ENCODE measurements at places on chromosomes 4 and X.

- no peak for DNase-seq
These were observed 307.5 kb upstream of the SLIT2 start for GRCh38 chr4:19944251-19944650.

- DNase-seq = no peak
These were observed 30.6 kb downstream of the LONRF3 start for GRCh38 chrX:119004920-119005524.

- DNase-seq = no peak
These were observed 39.2 kb downstream of the SGMS2 start for GRCh38 chr4:107863850-107864371.

- DNase-seq = no peak
These were observed 106.3 kb downstream of the LINC00632 start for GRCh38 chrX:140815868-140816267.

DNA sequence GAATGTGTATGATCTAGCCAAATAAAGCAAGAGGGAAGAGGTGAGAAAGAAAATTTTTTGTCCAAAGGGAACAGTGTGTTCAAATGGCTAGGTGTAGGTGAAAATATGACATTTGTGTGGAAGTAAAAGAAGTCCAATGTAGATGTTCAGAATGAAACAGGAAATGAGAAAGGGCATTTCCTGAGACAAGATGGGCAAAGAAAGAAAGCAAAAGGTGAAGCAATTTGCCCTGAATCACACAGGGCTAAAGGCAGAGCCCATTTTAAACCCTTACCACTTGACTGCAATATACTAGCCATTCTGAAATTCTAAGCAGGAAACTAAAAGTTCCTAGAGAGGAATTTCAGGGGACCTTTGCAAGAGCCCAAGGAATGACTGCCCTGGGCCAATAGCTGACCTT lies 36.0 kb downstream of the CLOCK start:
- DNase-seq = no peak

DNA sequence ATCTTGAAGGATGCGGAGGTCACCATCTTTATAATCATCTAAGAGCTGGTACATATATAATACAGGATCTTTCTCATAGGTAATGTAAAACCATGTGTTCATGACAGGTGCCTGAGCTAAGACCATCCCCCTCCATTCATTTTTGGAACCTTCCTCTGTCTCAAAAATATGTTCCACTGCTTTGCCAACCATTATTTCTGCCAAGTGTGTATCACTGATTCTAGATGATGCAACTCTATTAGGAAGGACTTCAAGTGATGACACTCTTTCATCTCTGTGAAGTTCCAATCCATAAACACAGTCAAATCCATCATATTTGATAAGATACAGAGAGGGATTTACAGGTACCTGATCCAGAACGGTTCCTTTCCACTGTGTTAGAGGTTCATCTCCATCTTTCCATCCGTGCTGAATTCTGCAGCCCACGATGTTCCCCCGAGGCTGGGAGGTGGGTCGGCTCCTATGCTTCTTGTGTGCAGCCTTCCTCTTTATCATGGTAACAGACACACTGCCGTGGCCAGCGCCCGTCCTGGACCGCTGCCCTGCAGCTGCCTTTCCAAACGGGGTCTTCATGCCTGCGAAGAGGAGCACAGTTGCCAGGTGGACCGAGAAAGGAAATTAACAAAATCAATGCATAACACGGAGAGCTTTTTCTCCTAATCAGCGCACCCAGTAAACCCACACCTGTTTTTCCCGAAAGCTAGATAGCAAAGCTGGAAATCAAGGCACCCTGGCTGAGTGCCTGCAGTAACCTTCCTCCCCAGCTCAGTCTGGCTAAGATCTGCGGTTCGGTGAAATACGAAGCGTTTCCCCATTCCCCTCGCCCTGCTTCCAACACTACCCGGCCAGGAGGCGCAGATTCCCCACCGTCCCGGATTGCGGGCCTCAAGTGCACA lies 718 bp downstream of the SPIN3 start:
- DNase-seq = no peak

GRCh38 chr4:102868153-102868780 lies 525 bp upstream of the CISD2 start:
- DNase-seq = no peak

DNA sequence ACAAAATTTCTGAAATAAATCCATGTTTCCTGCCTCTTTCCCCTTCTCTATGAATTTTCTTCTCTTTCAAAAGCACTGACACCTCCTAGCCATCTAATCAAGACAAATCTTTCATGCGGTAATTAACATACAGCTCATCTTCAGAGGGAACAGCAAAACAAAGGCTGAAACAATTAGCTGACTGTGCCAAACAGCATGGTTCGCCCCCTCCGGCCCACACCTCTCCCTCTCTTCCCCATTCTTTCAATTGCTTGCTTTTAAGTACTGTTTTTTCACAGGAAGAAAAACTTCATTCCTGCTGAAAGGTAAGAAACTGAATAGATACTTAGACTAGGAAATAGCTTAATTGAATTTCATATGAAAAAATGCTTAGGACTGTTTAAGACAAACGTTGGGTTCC lies 291.1 kb upstream of the NOCT start:
- no peak for DNase-seq

GRCh38 chrX:38627683-38628082 lies 66.3 kb downstream of the TSPAN7 start:
- no peak for DNase-seq

DNA sequence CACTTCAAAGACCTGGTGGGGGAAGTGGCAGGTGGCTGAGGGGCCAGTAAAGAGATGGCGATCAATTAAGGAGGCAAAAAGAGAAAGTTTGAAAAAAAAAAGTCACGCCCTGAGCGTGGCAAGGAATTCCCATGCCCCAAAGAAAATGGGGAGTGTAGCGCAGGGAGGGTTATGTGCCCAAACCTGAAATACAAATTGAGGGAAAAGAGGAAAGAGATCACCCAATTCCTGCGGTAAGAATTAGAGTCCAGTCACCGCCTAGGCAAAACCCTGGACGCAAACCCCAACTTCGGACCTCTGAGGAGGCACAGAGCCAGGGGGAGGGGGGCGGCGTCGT lies 595 bp downstream of the ENOX2 start:
- DNase-seq = no peak

- no peak for DNase-seq
These were observed 98.2 kb downstream of the MAPK10 start for GRCh38 chr4:86261636-86262035.

DNA sequence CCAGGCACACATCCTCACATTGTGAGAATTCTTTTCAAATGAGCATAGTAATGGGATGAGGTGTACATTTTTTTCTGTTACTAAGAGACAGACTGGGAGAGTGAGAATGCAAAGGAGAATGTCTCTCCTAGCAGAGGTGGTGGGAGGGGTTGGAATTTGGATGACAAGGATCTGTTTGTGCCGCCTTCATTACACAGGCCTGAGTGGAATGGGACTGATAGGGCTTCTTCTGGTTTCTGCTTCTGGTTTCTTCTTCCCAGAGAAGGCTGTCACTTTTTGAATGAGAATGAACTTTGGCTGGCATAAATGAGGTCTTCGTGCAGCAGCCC lies 55.4 kb downstream of the C4orf51 start:
- no peak for DNase-seq

- no peak for DNase-seq
These were observed 48.0 kb downstream of the RASL11B start for GRCh38 chr4:52910115-52910514.

GRCh38 chr4:7677799-7678301 lies 243.1 kb upstream of the PSAPL1 start:
- no peak for DNase-seq

DNA sequence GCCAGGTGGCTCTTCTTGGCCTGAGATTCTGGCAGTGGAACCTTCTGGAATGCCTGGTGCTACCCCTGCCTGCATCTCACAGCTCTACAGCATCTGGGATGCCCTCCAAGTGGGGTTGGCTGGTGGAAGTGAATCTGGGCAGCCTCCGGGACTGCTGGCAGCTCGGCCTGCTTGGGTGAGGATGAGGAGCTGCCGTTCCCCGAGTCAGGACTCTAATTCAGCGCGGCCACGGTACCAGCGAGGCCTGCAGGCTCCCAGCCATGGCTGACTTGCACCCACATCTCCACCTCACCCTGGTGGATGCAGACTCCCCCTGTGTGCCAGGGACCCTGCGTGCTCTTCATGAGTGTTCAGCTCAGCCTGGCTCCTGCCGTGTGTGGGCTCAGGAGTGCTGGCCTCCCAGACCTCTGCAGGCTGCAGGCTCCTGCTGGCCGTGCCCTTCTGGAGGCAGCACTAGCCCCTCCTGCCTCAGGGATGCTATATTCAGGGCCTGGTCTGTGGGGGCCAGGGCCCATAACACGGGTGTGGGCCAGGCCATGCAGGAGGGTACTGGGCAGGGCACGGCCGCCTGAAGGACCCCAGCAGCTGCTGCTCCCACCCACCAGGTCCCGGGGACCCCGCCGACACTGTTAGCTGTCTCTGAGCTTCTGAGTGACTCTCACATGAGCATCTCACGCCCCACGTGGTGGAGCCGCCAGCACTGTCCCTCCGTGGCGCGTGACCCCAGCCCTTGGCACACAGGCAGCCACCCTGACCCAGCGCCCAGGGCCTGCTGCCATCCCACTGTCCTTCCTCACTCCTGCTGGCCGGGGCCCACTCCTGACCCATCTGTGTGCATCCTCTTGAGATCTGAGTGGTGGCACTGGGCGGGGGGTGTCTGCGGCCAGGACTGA lies 10.6 kb downstream of the UVSSA start:
- no peak for DNase-seq

DNA sequence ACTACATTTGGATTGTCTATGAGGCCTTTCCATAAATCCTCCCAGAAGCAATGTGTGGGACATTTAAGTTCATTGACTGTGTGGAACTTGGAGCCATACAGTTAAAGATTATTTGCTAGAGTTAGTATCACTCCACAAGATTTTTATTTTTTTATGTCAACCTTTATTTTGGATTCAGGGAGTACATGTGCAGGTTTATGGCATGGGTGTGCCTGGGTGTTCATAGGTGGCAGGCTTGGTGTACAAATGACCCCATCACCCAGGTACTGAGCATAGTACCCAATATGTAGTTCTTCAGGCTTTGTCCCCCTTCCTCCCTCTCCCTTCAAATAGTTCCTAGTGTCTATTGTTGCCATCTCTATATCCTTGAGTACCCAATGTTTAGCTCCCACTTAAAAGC lies 199.8 kb upstream of the ZFP42 start:
- no peak for DNase-seq

GRCh38 chr4:47040828-47041227 lies 9.5 kb downstream of the GABRB1 start:
- DNase-seq = no peak

DNA sequence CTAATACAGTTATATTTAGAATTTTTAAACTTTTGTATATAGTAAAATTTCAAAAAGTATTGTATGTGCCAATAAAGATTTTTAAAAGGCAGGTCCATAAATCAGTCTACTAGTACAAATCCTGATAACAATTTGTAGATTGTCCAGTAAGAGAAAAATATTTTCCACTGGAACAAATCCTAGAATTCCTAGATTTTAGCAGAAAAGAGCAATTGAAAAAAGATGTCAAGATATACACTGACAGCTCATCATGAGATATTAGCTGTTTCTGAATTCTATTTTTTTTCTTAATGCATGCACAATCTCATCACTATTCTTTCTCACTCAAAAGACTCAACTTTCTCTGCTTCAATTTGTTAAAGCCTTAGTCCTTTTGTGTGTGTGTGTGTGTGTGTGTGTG lies 289.2 kb upstream of the MAD2L1 start:
- no peak for DNase-seq

DNA sequence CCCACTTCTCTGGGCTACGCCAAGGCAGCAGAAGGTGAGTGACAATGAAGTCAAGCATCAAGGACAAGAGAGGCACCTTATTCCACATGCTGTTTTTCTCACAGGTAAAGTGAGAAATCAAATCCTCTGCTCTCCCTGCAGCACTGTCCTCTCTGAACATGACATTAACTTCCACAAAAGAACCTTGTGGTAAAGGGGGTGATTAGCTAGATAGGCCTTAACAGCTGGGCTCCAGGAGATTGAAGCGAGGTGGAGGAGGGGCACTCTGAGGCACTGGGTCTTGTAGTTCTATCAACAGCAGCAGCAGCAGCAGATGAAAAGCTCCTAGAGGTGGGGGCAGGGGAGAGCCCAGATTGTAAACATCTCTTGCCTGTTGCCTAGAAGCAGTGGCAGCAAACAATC lies 96.8 kb upstream of the CXXC4 start:
- DNase-seq = no peak

- DNase-seq = no peak
These were observed 819.2 kb downstream of the RAPGEF2 start for GRCh38 chr4:159922119-159922518.

DNA sequence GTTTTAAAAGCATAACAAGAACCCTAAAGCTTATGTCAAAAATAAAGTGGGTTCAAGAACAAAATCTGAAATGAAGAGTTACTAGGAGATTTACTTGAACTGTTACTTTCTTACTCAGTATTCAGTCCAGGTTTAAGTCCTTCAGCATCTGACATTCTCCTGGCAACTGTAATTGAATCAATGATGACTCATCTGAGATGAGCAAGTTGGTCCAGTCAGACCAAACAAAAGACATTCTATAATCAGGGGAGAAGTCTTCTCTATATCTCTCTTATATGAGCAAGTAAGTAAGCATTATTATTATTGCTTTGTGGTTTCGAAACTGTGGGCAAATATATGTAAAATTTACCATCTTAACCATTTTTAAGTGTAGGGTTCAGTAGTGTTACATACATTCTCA lies 34.6 kb downstream of the MAP9 start:
- no peak for DNase-seq

- DNase-seq = no peak
These were observed 28.4 kb downstream of the CLDN2 start for GRCh38 chrX:106948641-106949040.

GRCh38 chr4:25107827-25108516 lies 52.3 kb downstream of the SEPSECS start:
- no peak for DNase-seq

- DNase-seq = no peak
These were observed 420.8 kb upstream of the DIPK2B start for GRCh38 chrX:45621376-45622041.
